ENCODE measurements at places on chromosomes 4 and X. TPM values are rescaled to one million over a fixed set of nuclear protein-coding genes. Genes with fewer than 3 reads are reported as not detected.

GRCh38 chr4:7134737-7135388, 57.5 kb upstream of the SORCS2 start:
- DNase-seq: no peak

- DNase-seq: no peak
These were observed 146.8 kb downstream of the PTTG2 start for GRCh38 chr4:38106886-38107514.

- DNase-seq: no peak
These were observed 16.9 kb downstream of the SPIN2B start for GRCh38 chrX:57104406-57104805.

RELL1 gene
- 16.0 TPM for total RNA-seq

- no peak for DNase-seq
These were observed 26.2 kb upstream of the HGFAC start for GRCh38 chr4:3415471-3416141.

DNA sequence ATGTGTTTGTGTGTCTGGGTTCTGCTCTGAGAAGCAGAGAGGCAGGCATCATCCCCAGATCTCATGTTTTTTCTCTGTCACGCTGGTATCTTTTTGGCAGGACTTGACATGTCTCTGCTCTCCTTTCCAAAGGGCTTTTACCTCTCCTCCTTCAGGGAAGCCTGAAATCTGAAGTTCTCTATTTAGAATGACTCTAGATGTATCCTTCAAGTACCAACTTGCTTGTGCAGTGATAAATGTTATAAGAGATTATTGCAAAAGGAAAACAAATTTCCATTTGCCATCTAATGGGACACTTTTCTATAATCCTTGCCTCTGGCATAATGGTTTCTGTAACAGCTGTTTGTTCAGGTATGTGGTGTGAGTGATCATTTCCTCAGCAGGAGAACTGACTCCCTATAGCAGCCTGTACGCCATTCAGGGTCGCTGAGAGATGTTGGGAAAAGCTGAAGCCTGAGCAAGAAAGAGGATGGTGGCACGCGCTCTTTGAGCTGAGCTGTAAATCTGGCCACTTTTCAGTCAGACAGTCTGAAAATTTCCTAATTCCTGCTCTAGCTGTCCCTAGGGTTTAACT, 72.5 kb downstream of the CNGA2 start:
- no peak for DNase-seq

- DNase-seq: no peak
These were observed 6.8 kb upstream of the OCIAD2 start for GRCh38 chr4:48913346-48913745.

TMPRSS11D gene
- not detected for total RNA-seq

DNA sequence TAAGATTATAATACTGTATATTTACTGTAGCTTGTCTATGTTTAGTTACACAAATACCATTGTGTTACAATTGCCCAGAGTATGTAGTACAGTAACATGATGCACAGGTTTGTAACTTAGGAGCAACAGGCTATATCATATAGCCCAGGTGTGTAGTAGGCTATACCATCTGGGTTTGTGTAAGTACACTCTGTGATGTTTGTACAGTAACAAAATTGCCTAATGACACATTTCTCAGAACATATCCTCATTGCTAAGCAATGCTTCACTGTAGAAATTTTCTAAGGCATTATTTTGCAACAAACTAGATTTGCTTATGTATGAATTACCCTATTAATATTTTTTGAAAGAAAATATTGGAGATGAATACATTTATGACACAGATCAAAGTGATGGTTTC, 1390.9 kb downstream of the C4orf33 start:
- DNase-seq: no peak

TRAM1L1 gene
- not detected for total RNA-seq

ARX gene
- not detected for total RNA-seq

GRCh38 chr4:145301386-145302080, 121.1 kb upstream of the OTUD4 start:
- DNase-seq: no peak

TMPRSS11F gene
- total RNA-seq: not detected

- no peak for DNase-seq
These were observed 59.1 kb upstream of the USP9X start for GRCh38 chrX:41025926-41026701.

CFAP99 gene
- not detected for total RNA-seq

DNA sequence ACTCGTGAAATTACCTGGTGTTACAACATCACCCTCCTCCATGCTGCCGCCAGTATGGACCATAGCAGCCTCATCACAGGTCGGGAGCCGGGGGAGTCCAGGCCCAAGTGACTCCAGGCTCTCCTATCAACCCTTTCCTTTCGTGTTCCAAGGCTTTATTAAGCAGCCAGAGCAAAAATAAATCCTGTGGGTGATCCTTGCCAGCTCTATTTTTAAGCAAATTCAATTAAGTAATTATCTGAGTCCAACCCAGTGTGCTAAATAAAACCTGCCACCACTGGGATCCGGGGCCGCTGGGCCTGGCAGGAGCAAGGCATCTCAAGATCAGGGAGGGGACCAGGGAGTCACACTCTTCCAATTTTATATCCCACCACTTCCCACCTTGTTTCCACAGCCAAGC, 80.7 kb upstream of the PRPS1 start:
- DNase-seq: no peak

FAT4 gene
- not detected for total RNA-seq

ALAS2 gene
- total RNA-seq: not detected

- no peak for DNase-seq
These were observed 12.4 kb downstream of the PLP1 start for GRCh38 chrX:103789004-103789403.

GRCh38 chr4:99863-100262, 24.4 kb upstream of the ZNF718 start:
- no peak for DNase-seq

DNA sequence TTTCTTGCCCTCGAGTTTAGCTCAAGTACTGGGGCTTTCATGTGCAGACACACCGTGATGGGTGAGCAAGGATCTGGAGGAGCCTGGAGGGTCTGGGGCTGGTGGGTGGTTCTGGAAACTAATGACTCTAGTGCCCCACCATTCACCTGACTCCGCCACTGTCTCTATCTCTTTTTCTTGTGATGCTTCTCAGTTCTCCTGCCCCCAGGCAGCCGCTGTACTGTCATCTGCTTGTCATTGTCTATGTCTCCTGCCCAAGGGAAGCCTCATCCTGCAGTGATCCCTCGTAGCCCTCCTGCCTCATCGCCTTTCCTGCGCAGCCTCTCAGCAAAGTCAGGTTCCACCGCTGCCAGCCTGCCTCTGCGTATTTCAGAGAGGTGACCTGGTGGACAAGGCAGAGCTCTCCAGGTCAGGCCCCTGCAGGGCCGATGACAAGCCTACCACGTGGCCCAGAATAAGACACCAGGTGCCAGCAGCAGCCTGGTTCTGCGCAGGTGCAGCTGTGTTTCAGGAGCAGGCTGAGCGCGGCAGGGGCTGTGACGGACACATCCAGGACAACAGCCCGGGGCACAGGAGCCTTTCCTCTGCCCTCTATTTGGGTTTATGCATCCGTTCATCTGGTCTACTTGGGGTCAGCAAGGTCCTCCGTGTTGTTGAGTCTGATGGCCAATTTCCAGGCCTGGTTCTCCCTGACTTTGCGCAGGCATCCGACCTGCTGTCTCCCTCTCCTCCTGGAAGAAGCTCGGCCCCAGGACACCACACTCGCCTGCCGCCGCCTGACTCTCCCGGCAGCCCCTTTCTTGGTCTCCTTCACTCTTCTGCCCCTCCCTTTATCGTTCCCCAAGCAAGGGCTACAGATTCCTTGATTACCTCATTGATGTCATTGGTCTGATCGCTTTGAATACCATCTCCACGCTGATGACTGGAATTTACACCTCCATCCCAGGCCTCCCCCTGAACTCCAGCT, 30.9 kb upstream of the CDKN2AIP start:
- no peak for DNase-seq

CD40LG gene
- 155 TPM for total RNA-seq

- no peak for DNase-seq
These were observed 50.9 kb downstream of the NAP1L5 start for GRCh38 chr4:88646528-88647280.

- DNase-seq: no peak
These were observed 133.1 kb downstream of the AFAP1 start for GRCh38 chr4:7806338-7807090.

GRCh38 chr4:148986951-148987350, 544.7 kb upstream of the NR3C2 start:
- no peak for DNase-seq

DNA sequence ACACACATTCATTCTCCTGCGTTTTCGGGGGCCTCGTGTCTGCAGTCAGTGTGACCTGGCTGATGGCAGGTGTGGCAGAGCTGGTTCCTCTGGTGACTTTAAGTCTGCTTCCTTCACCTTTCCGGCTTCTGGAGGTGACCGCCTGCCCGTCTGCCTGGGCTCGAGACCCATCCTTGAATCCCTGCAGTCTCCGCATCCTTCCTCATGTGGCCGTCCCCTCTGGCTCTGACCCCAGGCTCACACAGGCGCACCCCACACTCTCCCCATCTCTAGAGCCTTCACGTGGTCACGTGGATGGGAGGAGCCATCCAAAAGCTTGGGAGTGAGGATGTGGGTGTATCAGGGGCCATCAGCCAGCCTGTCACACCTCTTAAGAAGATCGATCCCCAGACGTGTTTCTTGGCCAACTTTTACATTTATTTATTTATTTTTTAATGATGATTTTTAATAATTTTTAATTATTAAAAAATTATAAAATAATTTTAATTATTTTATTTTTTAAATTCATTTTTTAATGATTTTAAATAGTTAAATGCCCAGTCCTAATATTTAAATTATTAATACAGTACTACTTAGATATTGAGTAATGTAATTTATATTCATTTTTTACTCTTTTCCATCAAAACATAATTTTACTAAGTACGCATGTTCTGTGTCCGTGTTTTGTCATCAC, 20.9 kb downstream of the RGS12 start:
- no peak for DNase-seq

Data from activated CD4-positive, alpha-beta memory T cell treated with anti-CD3 and anti-CD28 coated beads for 36 hours (primary cell).